Activated T-cell treated with anti-CD3 and anti-CD28 coated beads, Interleukin-2, amount 50 U/mL, for 1 hour (primary cell): ENCODE measurements at places on chromosomes 5 and 9.

GRCh38 chr5:131196331-131196730 is 25.6 kb downstream of the LYRM7 start:
- DNase-seq, result no peak

DNA sequence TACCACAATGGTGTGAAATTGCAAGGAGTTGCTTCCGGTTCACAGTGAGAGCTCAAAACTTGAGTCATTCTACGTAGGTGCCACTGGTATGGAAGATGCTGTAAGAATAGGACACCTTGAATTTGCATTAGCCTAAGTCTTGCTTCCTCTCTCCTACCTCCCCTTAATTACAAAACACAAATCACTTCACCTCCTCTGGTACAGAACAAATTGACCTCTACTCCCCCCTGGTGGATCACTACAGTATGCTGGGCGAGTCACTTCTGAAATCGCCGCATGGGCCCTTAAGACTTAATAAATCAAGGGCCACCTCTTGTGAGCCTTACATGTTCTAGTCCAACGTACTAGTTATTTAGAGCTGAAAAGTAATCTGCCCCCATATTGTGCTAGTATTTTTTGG is 145.3 kb upstream of the SMARCA2 start:
- DNase-seq, result no peak

DNA sequence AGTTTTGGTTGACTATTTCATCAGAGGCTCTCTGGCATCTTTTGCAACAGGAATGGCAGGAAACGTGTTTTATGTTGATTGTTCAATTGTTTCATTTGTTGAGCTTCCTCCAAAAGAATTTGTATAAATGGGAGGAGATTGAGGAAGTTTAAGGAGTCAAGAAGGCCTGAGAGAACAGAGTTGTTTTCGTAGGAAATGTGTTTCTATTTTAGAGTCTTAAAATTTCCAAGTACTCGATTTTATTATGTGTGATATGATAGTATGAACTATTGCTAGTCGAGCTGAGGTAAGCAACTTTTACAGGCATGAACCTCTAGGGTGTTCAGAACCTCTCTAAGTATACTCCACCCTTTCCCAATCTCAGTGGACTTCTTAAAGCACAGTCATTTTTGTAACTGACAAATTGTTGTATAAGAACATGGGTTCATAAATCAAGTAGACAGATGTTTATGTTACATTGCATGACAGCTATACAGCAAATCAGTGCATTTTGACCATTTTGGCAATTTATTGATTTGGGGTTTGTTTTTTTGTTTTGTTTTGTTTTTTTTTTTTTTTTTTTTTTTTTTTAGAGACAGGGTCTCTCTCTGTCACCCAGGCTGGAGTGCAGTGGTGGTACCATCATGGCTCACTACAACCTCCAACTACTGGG is 47.4 kb downstream of the POLK start:
- no peak for DNase-seq

- DNase-seq, result no peak
Observed at GRCh38 chr9:84668196-84669012, 1.1 kb upstream of the NTRK2 start.

GRCh38 chr9:130301483-130302286 is 36.1 kb downstream of the HMCN2 start:
- no peak for DNase-seq

- no peak for DNase-seq
Observed at GRCh38 chr9:70679845-70680244, 265.4 kb upstream of the KLF9 start.

DNA sequence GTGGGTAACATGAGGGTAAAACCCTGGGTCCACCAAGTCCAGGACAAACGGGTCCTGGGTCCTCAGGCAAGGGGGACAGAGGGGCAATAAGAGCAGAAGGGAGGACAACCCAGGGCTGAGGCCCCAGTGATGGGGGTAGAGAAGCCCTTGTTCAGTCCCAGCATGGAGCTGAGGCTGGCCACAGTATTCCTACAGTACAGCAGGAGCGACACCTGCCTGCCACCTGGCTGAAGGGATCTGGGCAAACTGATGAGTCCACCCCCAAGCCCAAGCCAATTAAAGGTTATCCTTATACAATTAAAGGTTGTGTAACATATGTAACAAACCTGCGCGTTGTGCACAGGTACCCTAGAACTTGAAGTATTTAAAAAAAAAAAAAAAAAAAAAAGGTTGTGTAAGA is 97.7 kb upstream of the LRRTM2 start:
- no peak for DNase-seq

- no peak for DNase-seq
Observed at GRCh38 chr5:142839711-142840346, 69.7 kb downstream of the ARHGAP26 start.

GRCh38 chr5:65708145-65708544 is 13.8 kb downstream of the SGTB start:
- DNase-seq, result no peak

GRCh38 chr5:67265951-67266350 is 69.4 kb upstream of the CD180 start:
- no peak for DNase-seq
